ENCODE measurements at places on chromosomes 11 and 22.

DNA sequence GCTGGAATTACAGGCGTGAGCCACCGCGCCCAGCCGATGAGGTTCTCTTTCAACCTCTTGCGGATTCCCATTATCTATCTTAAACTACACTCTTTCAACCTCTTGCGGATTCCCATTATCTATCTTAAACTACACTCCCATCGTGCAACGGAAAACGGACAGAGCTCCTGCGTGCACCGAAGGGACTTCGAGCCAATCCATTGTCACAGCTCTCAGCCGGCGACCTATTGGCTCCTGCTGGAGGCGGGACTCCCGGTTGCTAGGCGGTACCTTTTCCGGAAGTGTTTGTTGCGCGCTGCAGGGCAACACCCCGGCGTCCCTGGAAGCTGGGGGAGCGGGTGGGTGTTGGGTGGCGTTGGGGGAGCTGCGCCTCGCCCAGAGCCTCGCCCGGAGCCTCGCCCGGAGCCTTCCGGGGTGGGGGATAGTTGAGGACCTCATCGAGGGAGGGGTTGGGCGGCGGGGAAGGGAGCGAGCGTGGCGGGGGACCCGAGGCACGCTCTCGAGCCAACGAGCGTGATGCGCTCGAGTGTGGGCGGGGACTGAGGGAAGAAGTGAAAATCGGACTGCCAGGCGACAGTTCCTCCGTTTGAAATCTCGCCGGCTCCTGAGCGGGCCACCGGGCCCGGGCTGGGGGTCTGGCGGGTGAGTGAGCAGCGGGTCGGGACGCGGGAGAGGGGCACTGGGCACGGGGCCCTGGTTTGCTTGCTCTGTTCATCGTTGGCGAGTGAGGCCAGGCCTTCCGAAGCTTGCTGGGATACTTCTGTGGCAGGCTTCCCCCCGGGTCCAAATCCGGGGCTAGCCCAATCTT is at the start of gene CEP164:
Gene CEP164, plus strand, starts transcription at position 288 of the 808 bp plus-strand sequence. CDS start 10,733 bp downstream, outside the sequence.
- DNase-seq, result peak; percentile 86

DNA sequence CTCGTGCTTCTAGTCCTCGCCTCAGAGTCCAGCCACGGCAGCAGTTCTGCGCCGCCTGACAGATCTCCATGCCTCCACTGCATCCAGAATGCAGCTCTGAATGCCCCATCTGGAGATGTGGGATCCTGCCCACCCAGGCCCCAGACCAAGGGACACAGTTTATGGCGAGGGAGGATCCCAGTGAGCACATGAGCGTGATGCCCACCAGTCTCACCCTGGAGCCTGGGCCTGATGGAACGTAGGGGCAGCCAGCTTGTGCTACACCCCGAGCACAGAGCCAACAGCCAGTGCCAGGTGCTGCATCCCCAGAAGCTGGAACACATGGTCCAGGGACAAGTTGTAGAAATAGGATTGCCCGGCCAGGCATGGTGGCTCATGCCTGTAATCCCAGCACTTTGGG is 10.4 kb downstream of the IGLL1 start:
- DNase-seq, result no peak

- no peak for DNase-seq
Measured at GRCh38 chr11:60989093-60989650, 17.7 kb downstream of the CD6 start.

GRCh38 chr22:36574728-36575127 is 45.8 kb upstream of the EIF3D start:
- no peak for DNase-seq

GRCh38 chr22:42279425-42280020 is 9.1 kb upstream of the TCF20 start:
- no peak for DNase-seq

DNA sequence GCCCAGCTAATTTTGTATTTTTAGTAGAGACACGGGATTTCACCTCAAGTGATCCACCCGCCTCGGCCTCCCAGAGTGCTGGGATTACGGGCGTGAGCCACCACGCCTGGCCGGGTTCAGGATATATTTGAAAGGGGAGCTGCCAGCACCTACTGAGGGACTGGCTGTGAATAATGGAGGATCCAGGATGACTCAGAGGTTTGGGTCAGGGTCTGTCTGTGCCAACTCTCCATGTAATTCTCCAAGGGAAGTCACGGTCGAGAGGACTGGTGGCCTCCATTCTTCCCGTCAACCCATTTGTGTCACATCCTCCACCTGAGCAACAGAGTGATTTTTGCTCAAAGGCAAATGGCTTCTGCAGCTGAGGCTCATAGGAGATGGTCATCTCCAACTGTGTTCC is 3.6 kb upstream of the ARRB1 start:
- no peak for DNase-seq

DNA sequence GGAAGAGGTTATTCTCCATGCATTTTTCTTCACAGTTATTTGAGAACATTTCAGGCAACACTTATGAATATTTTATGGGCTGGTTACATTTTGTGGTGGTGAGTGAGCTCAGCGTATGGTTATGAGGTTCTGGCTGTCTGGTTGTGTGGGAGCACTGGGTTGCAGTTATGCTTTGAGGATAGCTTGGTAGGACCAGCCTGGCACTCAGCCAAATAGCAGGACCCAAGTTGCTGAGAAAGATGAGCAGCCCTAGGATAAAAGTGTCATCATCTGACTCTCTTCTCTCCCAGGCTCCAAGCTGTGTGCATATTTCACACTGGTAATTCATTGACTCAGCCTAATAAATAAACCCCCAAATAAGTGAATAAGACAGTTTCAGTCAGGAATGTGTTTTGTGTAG is 8.1 kb upstream of the SRSF8 start:
- DNase-seq, result no peak

- no peak for DNase-seq
Measured at GRCh38 chr22:46612904-46613605, 7.1 kb upstream of the GRAMD4 start.

DNA sequence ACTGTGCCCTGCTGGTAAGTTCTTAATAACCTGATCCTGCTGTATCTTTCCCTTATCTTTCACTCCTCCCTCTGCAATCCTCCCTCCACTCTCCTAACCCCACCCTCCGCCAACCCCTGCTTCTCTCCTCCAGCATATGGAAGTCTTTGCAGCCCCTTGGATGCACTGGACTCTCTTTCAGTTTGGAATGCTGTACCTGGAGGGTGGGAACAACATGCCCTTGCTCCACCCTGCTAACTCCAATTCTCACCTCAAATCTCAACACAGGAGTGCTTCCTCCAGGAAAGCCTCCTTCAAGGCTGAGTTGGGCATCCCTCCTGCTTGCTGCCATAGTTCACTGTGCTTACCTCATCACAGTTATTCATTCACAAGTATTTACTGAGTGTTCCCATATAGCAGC is 52.8 kb upstream of the LDLRAD3 start:
- no peak for DNase-seq

DNA sequence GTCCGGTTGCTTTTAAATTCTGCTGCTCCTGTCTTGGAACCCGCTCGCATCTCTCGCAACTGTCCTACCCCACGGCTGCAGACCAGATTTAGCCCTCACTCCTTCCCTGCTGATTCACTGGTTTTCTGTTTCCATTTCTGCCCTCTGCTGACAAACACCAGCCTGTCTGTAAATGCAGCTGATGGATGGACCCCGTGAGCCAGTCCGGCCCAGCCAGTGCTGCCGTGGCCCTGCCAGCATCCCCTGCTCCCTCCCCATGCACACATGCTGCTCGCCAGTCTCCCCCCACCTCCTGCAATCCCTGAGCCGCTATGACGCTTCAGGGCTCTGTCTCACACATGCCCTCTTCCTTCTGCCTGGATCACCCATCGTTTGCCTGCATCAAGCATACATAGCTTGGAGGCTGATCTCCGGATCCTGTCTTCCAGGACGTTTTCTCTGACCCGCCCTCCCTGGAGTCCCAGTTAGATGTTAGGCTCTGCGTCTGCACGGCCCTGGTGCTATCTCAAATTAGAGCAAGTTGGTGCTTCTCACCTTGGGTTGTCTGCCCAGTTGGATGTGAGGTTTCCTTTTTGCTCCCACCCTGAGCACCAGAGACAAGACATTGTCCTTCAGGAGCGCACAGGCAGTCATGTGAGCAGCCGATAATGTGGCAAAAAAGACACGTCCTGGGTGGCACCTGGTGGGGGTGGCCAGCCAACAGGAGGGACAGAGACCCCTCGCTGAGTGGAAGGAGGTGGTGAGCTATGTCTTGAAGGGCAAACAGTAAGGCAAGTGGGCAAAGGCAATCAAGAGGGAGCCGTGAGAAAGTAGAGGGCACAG is 4.3 kb upstream of the ACR start:
- DNase-seq, result no peak

DNA sequence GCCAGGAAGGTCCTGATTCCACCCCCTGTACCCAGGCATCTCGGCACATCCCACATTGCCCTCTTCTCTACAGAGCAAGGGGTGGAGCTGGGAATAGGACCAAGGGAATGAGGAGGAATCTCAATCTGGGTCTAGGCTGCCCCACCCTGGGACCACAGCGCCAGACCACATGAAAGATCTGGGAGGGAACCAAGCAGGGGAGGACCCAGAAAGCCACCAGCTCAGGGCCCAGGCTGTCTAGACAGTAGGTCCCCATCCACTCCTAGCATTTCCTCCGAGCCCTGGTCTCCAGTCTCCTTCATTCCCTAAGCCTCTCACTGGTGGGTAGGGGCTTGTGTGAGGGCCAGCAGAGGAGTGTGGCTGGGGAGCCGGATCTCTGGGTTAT is 11.6 kb downstream of the PHLDB1 start:
- DNase-seq, result no peak

- DNase-seq, result no peak
Measured at GRCh38 chr11:88337987-88338668, 592 bp upstream of the CTSC start.

DNA sequence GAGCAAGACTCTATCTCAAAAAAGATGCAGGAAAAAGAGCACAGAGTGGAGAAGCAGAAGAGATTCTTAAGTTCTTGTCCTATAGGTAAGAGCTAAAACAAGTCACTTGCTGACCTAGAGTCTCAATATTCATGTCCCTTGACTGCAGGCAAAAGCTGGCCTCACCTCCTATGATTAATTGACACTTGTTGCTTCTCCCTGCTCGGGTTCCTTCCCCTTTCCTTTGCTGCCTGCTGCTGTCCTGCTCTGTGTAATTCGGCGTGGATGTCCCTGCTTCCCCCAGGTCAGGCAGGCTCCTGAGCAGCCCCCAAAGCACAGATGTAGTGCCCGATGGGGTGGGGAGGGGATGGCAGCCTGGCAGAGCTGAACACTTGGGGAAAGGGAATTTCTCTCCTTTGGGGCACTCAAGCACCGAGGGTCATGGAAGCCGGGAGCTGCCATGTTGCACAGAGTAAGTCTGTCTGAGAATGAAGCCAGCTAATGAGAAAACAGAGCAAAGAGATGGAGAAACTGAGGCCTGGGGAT is 60.8 kb upstream of the NUP50 start:
- DNase-seq, result no peak

GRCh38 chr11:65588199-65589054 is 7.2 kb downstream of the KCNK7 start:
- no peak for DNase-seq

Data from stimulated activated CD8-positive, alpha-beta memory T cell treated with anti-CD3 and anti-CD28 coated beads, Interleukin-7, amount 100 ng/mL, for 24 hours (primary cell).